ENCODE measurements at places on chromosomes 6 and 20. TPM values are rescaled to one million over a fixed set of nuclear protein-coding genes. Genes with fewer than 3 reads are reported as not detected.

SMIM8 gene
- total RNA-seq = 5.4 TPM

GHRH gene
- total RNA-seq = not detected

FAM83D gene
- total RNA-seq = not detected

GRCh38 chr6:6775074-6775473, 186.6 kb downstream of the LY86 start:
- no peak overlapping the region for H3K4me3 ChIP-seq
- no peak overlapping the region for H3K27ac ChIP-seq
- H3K4me1 ChIP-seq = no peaks in the 10 kb centered on the region
- no peak for DNase-seq
- H3K36me3 ChIP-seq = no peaks in the 10 kb centered on the region
- H3K27me3 ChIP-seq = no peaks in the 10 kb centered on the region

- no peaks in the 10 kb centered on the region for H3K4me1 ChIP-seq
- DNase-seq = no peak
- no peaks in the 10 kb centered on the region for H3K36me3 ChIP-seq
- H3K27ac ChIP-seq = no peak overlapping the region
- no peak overlapping the region for H3K4me3 ChIP-seq
These were observed 300.2 kb upstream of the JARID2 start for GRCh38 chr6:14945461-14946185.

- H3K4me3 ChIP-seq = no peak overlapping the region
- no peaks in the 10 kb centered on the region for H3K4me1 ChIP-seq
- H3K27me3 ChIP-seq = no peaks in the 10 kb centered on the region
- no peak for DNase-seq
- H3K36me3 ChIP-seq = no peaks in the 10 kb centered on the region
These were observed 132.3 kb upstream of the BMP2 start for GRCh38 chr20:6635034-6635736.

GRCh38 chr6:20708367-20709124, 174.3 kb downstream of the CDKAL1 start:
- no peak overlapping the region for H3K27ac ChIP-seq
- peaks cover 25% of the 10 kb centered on the region for H3K4me1 ChIP-seq
- H3K4me3 ChIP-seq = no peak overlapping the region

- no peak overlapping the region for H3K27ac ChIP-seq
- no peaks in the 10 kb centered on the region for H3K27me3 ChIP-seq
- H3K36me3 ChIP-seq = no peaks in the 10 kb centered on the region
- DNase-seq = no peak
These were observed 69.8 kb upstream of the FAM184A start for GRCh38 chr6:119148098-119148824.
